ENCODE measurements at places on chromosomes 5 and 9.

DNA sequence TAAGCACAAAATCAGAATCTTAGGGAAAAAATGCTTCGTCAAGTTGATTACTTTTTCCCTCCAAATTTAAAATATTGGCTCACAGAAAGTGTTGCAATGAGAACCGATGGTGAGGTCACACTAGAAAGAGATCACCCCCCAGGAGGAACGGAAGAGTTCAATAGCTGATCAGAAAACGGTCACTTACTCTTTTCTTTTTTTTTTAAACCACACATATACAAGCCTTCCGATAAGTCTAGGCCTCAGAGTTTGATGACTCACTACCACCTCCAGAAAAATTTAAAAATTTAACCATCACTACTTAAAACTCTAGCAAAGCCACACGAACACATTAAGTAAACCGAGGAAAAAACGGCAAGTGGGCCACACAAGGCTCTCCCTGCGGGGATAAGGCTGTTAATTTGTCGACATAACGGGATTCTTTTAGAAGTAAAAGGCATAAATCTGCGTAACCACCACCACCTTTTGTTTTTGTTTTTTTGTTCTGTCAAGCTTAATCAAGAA lies 1.2 kb downstream of the SURF4 start:
- no peak for DNase-seq

GRCh38 chr9:98998441-98999151 lies 54.9 kb downstream of the COL15A1 start:
- DNase-seq: peak; percentile 66

- DNase-seq: no peak
Measured at GRCh38 chr5:78751872-78752271, 103.3 kb upstream of the LHFPL2 start.

GRCh38 chr5:82952326-82952725 lies 124.9 kb downstream of the TMEM167A start:
- no peak for DNase-seq

DNA sequence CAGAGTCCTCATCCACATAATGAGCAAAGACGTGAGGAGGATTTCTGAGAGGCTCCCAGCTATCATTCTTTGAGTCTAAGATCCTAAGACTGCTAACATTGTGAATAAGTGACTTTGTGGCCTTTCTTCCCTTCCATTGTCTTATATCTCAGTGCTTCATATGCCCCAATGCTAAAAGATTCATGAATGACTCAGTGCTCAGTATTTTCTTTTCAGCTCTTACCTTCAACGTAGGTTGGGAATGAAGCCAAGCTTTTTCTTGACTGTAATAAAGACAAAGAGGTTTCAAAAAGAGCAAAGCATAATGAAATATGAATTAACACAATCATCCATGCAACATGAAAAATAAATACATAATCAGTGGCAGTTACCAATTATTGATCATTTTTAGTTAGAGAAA lies 146.4 kb downstream of the ENTREP1 start:
- DNase-seq: no peak

DNA sequence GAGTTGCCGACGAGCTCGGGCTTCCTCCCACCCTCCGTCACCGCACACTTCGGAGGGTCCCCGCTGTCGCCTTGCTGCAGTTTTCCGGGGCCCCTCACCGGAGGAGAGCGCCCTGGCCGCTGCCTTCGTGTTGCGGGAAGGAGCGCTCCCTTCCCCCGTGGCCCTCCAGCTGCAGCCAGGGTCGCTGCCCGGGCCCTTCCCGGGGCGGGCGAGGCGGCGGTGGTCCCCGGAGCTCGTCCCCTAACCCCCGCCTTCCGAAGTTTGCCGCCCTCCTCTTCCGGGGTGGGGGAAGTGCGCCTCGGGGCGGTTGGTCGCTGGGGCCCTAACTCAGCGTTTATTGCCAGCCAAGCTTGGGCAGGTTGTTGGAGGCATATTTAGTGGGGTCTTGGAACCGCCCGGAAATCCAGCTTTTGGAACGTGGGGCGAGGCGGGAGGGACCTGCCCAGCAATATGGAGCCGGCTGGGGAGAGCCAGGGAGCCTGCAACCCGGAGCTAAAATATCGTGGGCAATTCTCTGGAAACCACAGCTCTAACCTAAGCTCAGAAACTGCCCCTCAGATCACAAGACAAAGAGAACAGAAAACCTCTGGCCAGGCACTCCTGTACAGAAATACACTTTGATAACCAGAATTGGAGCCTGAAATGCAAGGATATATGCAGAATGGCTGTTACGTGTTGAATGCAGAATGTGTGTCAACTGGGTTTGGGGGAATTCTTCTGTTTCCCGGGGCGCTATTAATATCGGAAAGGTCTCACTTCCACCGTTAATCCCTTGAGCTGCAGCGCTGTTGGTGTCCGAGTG lies 890 bp downstream of the PIK3R1 start:
- DNase-seq: peak; percentile 64

GRCh38 chr9:108045851-108046250 lies 556.3 kb upstream of the KLF4 start:
- DNase-seq: no peak

DNA sequence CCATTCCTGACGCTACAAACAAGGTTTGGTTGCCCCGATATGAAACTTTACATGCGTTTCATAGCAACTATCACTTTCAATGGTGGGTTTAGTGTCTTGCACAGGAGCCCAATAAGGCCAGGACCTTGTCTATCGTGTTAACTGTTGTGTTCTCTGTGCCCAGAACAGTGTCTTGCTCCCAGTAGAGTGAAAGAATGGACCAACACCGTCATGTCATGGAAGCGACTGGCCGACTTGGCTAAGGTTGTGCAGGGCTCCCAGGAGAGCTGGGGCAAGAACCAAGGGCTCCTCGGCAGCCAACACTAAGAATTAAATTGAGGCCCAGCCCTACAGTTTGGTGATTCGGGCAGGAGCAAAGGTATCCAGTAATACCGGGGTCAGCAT lies 498 bp upstream of the ARHGEF37 start:
- DNase-seq: no peak

DNA sequence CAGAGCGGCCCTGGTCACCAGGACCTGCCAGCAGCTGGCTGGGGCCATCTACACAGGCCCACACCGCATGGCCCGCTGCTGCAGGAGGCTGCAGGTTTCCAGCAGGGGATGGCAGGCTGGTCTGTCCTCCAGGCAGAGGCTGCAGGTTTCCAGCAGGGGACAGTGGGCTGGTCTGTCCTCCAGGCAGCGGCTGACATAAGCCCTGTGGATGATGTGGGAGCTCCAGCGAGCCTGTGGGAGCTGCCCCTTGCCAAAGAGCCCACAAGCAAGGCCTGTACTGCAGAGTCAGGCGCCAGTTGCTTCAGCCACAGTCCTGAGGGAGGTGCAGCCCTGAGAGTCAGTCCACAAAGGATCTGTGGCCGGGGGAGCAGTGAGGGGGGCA lies 18.5 kb downstream of the TPPP start:
- DNase-seq: no peak

- DNase-seq: no peak
Measured at GRCh38 chr9:93642961-93643360, 66.6 kb downstream of the PHF2 start.

- DNase-seq: no peak
Measured at GRCh38 chr9:87307848-87308247, 189.8 kb upstream of the DAPK1 start.

- no peak for DNase-seq
Measured at GRCh38 chr5:69517763-69518212, 25.2 kb downstream of the OCLN start.

DNA sequence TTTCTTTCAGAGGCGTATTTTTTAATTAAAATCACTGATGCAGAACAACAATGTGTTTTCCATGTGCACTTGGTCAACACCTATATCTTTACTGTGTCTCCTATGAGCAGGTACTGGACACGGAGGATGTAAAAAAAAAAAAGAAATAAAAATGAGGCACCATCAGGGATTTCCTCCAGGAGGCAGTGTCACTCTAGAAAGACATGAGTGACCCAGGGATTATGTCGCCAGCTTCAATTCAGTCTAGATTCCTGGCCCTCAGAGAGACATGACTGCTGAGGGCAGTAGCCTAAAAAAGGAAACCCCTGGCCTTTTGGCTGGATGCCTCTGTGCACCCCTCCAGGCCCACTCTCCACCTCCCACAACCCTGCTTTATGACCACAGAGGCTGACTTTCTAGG lies 18.3 kb upstream of the IL33 start:
- DNase-seq: no peak

GRCh38 chr9:32832346-32832745 lies 49.0 kb downstream of the TMEM215 start:
- DNase-seq: no peak

DNA sequence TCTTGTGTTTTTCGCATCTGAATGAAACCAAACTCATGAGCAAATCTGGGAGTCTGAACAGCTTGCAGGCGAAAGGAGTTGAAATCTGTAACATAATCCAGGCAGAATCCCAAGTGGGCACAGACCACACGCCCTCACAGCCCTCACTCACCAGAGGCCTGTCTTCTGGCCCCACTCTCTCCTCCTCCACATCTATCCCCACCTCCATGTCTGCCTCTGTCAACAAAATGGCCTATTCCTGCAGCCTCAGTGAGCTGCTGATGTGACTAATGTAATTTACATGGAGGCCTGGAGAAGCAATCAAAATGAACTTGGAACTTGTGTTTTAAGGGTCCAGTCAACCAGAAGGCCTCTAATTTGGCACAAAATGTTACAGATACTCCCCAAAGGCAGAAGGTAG lies 136.6 kb downstream of the GNA14 start:
- no peak for DNase-seq

- no peak for DNase-seq
Measured at GRCh38 chr5:6395102-6395445, 16.7 kb upstream of the MED10 start.

- no peak for DNase-seq
Measured at GRCh38 chr5:17024686-17025180, 88.6 kb upstream of the MYO10 start.

DNA sequence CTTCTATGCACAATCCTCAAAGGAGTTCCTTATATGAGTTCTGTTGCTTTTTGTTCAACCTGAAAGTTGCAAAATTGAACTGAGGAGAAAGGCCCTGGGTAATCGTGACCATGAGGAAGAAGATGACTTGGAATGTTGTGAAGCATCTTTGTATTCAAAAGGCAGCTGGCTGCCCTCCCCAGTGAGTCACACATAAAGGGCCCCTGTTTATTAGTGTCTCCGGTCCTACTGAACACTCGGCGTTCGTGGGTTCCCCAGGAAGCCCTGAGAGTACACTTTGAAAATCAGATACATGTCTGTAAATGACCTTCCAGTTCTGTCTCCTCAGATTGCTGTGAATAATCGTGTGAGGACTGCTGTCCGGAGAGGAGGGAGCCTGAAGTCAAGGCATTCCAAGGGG lies 73.6 kb downstream of the C9orf153 start:
- no peak for DNase-seq

GRCh38 chr5:91328743-91329142 lies 54.4 kb downstream of the ARRDC3 start:
- DNase-seq: no peak

- DNase-seq: no peak
Measured at GRCh38 chr5:149128023-149128875, 13.0 kb upstream of the ABLIM3 start.

- DNase-seq: no peak
Measured at GRCh38 chr9:134693011-134693410, 51.4 kb downstream of the COL5A1 start.

DNA sequence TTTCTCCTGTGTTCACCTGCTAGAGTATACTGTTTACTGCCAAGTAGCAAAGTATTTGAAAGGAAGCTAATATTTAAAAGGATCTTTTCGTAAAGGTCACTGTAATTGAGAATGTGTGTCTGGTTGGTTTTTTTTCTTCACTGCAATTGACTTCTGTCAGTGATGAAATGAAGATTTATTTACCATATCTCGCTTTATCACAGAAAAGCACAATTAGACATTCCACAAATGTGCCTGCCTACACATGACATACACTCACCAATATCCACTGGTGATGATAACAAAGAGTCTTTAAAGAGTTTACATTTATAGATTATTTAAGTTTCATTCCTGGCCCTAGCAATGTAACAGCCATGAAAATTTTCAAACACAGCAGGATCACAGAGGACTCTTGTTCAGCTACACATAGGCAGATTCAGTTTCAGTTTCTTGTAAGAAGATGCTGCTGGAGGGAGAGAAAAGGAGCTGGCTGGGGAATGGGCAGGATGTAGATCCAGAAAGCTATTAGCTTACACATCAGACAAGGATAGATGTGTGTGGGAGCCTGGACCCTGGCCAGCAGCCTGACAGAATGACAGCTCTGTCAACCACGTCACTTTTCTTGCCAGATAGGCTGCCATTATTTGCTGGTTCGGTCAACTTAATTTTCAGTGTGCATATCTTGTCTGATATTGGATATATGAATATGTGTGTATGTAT lies 104.0 kb downstream of the GDNF start:
- DNase-seq: no peak

DNA sequence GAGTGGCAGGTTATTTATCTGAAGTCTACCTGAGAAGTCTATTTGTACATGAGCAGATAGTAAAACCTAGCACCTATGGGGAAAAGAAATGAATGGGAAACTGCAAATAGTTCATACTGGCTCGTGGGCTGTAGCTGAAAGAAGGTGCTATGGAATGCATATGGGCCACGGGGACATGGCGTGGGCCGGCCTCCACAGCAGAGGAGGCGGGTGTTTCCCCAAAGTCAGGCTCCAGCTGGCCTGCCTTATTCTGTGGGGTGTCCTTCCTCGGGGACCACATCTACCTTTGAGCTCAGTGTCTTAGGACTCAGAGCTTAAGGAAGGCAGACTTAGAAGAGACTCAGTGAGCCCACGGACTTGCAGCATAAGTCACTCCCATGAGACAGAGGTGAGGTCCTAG lies 350.5 kb upstream of the PANK3 start:
- DNase-seq: no peak

DNA sequence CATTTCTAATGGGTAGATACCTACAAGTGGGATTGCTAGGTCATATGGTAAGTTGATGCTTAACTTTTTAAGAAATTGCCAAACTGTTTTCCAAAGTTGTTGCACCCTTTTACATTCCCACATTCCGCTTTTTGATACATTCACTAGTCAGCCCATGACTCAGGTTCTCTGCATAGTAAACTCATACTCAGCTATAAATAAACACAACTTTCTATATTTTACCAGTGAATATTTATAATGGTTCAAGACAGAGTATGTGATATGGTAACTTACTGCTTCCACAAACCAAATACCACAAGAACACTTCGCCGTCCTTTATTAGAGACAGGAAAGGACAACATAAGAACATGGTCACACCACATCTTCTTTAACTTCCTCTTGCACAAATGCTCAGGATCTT lies 54.0 kb downstream of the PLPP1 start:
- DNase-seq: no peak

GRCh38 chr9:120878188-120879130 lies 1.5 kb upstream of the PHF19 start:
- no peak for DNase-seq

GRCh38 chr9:9820436-9820835 lies 792.4 kb downstream of the PTPRD start:
- DNase-seq: no peak

DNA sequence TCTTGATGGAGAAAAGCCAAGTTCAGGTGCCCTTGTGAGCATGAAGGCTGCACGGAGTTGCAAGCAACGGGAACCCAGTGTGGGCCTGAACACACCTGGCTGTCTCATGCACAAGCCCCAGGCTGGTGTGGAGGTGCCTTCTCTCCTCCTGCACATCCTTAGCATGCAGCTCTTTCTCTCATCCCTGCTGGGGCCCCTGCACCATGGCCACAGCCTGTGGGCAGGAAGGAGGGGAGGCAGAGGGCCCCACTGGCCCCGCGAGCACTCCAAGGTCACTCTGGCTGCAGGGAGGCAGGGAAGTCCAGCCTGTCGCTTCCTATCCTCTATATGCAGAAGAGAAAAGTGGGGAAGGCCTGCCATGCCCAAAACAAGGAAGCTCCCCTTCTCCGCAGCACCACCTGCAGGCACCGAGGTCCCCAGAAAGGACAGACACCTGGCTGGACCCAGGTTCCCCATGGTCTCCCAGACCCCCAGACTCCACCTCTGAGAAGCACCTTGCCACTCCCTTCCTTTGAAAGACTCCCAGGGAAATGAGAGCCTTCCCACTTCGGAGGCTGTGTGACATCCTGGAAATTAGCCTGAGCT lies 18.6 kb downstream of the STKLD1 start:
- no peak for DNase-seq

Data from stimulated activated CD4-positive, alpha-beta T cell treated with anti-CD3 and anti-CD28 coated beads, TNF-alpha, amount 100 ng/mL, for 24 hours (primary cell).